ENCODE measurements at places on chromosomes 2 and 18.

DNA sequence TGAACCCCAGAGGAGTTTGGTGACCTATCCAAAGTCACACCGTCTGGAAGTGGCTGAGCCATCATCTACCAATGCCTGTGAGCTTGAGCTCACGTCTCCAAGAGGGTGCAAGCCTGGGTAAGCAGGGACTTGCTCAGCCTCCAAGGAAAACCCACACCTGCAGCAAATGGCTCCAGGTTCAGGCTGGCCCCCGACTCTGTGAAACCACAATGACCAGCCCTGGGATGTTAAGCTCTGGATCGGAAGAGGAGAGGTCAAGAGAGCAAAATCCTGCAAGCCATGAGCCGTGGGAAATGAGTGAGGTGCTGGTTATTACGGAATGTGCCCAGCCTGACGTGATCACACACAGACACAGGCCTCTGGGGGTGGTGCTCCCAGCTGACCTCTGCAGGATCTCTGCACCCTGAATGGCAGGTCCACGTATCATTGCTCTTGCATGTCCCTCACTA is 94.1 kb upstream of the OTOS start:
- DNase-seq: no peak

GRCh38 chr2:236525411-236525997 is 44.1 kb upstream of the ACKR3 start:
- no peak for DNase-seq

DNA sequence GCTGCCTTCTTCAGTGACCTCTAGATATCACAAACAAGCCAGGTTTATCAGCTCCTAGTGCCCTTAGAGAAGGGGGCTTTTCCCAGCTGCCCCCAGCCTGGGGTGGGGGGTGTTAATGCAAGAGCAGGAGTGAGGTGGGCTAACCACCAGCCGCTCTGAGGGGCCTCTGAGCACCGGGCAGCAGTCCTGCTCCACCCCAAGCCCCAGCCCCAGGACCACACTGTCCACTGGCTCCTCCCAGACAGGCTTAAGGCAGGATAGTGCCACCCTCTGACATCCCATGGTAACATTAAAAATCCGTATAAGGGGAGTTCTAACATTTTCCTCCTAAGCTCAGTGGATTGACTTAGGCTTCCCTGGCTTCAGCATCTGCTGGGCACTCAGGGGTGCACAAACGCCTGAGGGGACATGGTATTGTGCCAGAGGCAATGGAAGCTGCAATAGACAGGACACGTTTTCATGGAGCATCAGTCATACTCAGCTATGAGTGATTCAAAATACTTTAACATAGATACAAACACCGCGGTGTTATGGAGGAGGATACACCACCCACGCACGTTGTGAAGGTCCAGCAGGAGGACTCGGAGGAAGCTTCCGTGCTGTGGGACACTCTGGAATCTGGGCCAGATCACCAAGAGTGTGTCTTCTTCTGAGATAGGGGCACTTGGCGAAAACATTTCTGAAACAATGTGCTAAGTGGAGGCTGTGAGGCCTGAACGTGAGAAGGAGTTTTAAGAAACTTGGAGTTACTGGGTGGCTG is 112.7 kb upstream of the EPC2 start:
- no peak for DNase-seq

DNA sequence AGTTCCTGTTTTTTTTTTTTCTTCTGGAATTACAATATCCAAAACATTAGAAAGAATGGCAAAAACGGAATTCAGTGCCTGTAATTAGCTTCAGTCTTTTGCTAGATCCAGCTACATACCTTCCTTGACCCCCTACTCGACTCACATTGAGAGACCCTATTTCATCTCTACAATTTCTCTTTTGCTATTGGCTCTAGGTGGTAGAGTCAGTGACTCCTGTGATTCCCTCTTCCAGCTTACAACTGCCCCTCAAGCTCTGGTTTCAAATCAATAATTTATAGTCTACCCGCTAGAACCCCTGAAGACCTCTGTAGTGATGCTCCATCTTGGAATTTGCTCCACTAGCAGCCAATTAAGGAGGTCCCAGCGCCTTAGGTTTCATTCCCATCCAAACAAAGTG is 125.8 kb downstream of the TMEFF2 start:
- DNase-seq: no peak

DNA sequence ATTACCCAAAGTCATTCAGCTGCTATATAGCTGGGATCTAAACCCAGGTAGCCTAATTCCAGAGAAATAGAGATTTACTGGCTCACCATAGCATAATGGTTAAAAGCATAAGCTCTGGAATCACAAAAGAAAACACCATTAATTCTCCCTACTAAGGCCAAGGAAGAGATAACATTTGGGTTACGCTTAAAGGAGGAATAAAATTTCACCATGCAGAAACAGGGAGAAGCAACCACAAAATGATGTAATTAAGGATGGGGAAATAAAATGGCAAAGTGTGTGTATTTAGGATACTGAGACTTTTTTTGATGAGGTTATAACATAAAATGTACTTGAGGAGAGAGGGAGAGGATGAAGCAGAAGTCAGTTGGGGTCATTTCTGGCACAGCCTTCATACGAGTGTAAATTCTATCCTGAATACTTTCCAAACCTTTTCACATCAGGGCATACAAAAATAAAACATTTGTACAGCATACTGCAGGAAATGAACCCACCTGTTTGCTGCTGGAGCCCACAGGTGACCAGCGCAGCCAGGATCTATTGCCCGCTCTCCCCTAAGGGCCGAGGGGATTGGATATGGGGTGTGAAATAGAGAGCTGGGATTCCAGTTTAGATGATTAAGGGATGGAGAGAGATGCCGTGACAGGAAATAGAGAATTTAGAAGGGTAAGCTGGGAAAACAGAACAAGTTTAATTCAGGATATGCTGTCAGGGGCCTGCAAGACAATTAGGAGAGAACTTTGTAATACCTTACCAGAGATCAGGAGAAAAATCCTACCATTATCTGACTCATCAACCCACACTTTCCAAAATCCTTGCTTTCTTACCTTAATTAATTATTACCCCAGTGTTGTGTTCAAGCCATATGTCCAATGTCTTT is 43.8 kb upstream of the SERTAD2 start:
- no peak for DNase-seq

DNA sequence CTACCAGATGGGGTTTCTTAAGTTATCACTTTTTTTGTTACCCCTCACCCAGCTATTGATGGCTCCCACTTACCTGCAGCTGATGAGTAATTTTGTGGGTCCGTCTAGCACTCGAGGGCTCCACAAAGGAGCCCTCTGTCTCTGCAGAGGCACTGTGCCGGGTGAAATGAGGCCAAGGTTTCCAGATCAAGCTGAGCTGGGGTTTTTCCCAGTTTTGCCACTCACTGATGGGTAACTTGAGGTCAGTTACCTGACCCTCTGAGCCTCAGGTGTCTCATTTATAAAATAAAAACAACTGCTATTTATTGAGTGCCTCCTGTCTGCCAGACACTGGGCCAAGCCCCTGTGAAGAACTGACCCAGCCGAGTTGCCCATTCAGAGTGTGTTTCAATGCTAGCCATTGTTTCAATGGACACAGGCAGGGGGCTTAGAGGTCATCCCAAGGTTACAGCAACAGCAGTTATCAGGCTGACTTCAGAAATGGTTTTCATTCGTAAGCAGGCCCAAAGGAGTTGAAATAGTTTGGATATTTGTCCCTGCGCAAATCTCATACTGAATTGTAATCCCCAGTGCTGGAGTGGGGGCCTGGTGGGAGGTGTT is 192.9 kb downstream of the NCK2 start:
- no peak for DNase-seq

- DNase-seq: no peak
Observed at GRCh38 chr18:8773980-8774379, 68.6 kb downstream of the MTCL1 start.

GRCh38 chr2:226836548-226836885 is 663 bp downstream of the RHBDD1 start:
- DNase-seq: no peak

- no peak for DNase-seq
Observed at GRCh38 chr18:3449512-3450011, 410 bp upstream of the TGIF1 start.

GRCh38 chr2:212595036-212595654 is 56.5 kb upstream of the ERBB4 start:
- DNase-seq: no peak

- no peak for DNase-seq
Observed at GRCh38 chr2:168215813-168216212, 31.6 kb downstream of the STK39 start.

- no peak for DNase-seq
Observed at GRCh38 chr18:21389283-21389682, 147.3 kb downstream of the GREB1L start.

- DNase-seq: no peak
Observed at GRCh38 chr2:133063775-133064174, 393.8 kb upstream of the LYPD1 start.

DNA sequence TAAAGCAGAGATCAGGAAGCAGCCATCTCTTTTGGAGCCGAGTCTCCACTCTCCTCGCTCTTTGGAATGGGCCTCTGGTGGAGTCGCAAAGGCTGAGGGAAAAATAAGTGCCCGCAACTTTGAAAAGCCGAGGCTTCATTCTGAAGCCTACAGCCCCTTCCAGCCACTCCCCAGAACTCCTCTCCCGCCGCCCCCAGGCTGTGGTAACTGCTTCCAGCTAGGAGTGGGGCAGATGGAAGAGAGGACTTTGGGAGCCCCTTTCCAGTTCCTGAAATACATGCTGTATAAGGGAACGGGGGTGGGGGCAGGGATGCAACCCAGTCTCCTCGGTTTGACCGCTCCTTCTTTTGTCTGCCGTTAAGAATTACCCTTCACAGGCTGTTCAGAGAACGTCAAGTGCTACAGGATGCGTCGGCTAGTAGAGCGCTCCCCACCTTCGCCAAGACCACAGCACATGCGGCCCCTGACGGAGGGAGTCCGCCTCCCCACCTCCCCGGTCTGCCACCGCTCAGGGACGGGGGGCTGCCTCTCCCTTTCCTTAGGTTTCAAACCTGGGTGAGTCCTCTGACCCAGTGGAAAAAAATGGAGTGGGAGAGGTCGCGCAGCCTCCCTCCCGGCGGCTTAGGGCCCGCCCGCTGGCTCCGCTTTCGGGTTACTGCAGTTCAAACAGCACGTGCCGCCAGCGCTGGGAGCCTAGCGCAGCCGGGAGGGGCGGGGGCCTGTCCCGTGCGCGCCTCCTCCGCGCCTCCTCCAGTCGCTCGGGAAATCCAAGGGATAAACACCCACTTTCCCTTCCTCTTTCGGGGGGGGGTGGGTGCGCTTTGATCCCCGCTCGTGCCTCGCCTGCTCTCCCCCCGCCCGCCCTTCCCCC is 4.9 kb downstream of the CYP26B1 start:
- no peak for DNase-seq

- DNase-seq: no peak
Observed at GRCh38 chr2:24492421-24493279, 1.6 kb downstream of the NCOA1 start.

GRCh38 chr2:140988597-140988996 is 1142.2 kb downstream of the LRP1B start:
- no peak for DNase-seq

GRCh38 chr2:100524331-100524730 is 38.5 kb upstream of the PDCL3 start:
- DNase-seq: no peak

DNA sequence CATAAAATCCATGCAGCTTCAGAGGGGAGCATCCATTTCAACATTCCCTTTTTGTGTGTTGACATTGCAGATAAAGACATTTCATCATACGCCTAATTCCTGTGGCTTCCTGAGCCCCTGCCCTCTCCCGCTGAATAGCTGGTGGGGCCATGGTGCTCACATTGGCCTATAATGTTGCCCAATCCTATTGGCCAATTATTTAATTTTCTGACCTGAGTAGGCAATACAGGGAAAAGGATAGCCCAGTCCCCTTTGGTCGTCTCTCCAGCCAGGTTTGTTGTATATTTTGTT is 163.8 kb upstream of the MYCN start:
- DNase-seq: no peak

GRCh38 chr2:64142741-64143168 is 1.5 kb downstream of the PELI1 start:
- no peak for DNase-seq

GRCh38 chr18:14922965-14923565 is 175.1 kb downstream of the ANKRD30B start:
- DNase-seq: no peak

GRCh38 chr2:190979906-190980629 is 33.9 kb downstream of the STAT1 start:
- DNase-seq: no peak

GRCh38 chr2:235247001-235247400 is 246.8 kb upstream of the AGAP1 start:
- no peak for DNase-seq

DNA sequence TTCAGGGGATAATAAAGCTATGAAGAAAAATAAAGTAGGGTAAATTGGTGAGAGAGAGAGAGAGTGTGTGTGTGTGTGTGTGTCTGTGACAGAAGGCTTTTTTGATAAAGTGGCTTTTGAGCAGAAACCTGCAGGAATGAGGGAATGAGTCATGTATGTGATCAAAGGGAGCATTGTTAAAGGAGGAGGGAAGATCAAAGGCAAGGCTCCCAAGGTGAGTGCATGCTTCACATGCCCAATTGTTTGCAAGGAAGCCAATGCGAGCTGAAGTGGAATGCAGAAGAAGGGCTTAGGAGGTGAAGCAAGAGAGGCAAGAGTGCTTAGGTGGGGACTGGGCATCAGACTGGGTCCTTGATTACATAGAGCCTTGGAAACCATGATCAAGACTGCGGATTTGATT is 96.8 kb downstream of the DNAH6 start:
- no peak for DNase-seq

DNA sequence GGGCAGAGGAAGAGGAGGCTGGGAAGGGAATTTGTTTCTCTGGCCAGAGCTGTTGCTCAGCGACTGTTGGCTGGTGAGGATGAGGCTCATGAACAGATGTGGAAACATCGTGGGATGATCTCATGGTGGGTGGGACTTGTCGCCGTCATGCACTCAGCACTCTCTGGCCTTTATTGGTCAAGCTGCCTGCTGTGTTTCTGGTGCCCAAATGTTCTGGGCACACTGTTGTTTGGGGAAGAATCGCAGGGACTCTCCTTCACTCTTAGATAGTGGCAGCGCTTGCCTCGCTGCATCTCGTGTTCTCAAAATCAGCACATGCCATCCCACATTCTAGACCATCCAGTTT is 145.6 kb downstream of the AGAP1 start:
- no peak for DNase-seq

- no peak for DNase-seq
Observed at GRCh38 chr2:148593421-148593820, 51.1 kb upstream of the EPC2 start.

DNA sequence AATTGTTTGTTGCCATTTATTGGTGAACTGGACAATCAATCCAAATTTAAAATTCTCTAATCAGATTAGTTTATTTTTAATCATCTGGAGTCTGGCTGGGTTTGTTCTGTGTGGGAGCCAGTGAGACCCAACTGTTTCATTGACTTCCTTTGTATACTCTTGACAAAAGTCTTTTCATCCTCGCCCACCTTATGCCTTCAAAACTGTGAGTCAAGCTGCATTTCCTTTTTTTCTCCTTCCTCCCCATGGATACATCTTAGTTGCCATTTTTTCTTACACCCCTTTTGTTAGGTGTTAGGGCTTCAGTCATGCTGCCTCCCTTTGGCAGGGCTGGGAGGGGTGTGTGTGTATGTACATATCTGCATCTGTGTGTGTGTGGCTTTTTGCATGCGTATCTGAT is 117.6 kb downstream of the PRKCE start:
- DNase-seq: no peak

Data from NCI-H187 treated with DMSO at 0.1 percent for 48 hours (cell line).